Cardiac septum (tissue), 1 donor: ENCODE measurements at places on chromosomes 3 and 15. TPM values are rescaled to one million over a fixed set of nuclear protein-coding genes. Genes with fewer than 3 reads are reported as not detected.

- DNase-seq: no peak
These were observed 22.5 kb downstream of the CCR4 start for GRCh38 chr3:32973982-32974381.

KBTBD12 gene
- 36.6 TPM for total RNA-seq

DNA sequence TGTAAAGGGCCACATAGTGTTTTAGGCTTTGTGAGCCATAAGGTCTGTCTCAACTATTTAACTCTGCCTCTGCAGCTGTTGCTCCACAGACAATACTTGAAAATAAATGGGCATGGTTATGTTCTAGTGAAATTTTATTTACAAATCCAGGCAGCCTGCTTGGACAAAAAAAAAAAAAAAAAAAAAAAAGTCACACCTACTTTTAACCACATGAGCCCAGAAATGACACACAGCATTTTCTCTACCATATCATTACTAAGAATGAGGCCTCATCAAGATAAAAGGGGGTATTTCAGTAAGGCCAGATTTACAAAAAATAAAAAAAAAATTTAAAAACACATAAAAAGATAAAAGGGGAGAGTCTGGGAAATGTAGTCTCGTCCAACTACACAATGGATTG lies 1.7 kb upstream of the NGLY1 start:
- DNase-seq: no peak

- DNase-seq: no peak
These were observed 29.1 kb upstream of the ST6GAL1 start for GRCh38 chr3:186901135-186901734.

- DNase-seq: no peak
These were observed 6.1 kb upstream of the HGD start for GRCh38 chr3:120688121-120688520.

GRCh38 chr3:72150634-72151412 lies 365.9 kb upstream of the PROK2 start:
- no peak for DNase-seq

LRRIQ4 gene
- not detected for total RNA-seq

- no peak for DNase-seq
These were observed 309.2 kb downstream of the PDCD6IP start for GRCh38 chr3:34107669-34108068.

- no peak for DNase-seq
These were observed 110.3 kb downstream of the GBE1 start for GRCh38 chr3:81651139-81651538.

IRAK2 gene
- total RNA-seq: 1.9 TPM

HOMER2 gene
- 41.6 TPM for total RNA-seq

GRCh38 chr3:151214459-151214858 lies 11.4 kb upstream of the GPR171 start:
- DNase-seq: no peak

GRCh38 chr3:115698851-115699591 lies 75.7 kb downstream of the GAP43 start:
- DNase-seq: no peak

DNA sequence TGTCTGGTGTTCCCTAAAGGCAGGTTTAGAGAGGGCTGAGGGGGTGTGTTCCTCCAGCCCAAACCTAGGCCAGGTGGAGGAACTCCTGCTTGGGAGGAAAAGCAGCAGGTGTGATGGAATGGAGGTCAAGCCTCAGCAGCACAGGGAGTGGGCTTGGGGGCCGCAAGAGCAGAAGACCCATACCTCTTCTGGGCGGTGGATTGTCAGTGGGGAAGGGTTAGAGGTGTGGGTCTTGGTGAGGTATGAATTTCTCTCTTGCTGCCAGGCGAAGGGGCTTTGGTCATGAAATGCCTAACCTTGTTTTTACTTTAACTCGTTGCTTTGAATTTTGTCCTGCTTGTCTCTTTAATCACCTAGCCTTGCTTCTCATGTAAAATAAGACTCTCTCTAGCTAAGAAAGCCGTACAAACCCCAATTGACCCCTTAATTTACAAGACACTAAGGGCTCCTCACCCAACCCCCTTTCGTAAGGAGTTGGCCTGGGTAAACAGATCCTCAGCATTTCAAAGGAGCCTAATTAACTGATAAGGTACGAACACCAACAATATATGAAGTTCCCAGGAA lies 38.9 kb downstream of the DHX30 start:
- no peak for DNase-seq

DNA sequence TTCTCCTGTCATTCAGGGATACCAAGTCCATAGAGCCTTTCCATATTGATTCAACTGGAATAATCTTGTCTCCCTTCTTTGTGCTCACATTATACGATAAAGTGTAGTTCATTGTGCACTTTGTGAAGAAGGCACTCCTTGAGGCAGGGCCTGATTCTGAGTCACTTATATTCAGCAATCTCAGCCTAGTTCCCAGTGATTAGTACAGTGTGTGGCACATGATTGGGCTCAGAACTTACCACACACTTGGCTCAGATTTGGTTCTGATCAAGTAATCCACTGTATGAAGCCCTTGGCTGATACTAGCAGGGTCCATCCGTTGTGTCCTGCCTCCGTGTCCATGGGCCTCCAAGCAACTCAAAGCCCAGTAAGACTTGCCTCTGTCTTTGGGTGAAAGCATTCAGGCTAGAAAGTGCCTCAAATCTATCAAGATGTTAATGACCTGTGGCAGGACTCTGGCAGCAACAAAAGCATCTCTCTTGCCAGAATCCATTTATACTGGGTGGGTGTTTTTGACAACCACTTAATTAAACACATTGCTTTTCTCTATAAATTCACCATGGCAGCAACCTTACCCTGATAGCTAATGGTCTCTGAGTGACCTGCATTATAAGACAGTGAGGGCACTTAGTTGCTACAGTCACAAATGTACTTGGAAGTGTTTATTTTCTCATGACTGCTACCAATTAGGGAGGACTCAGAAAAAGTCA lies 51.3 kb downstream of the TPRG1 start:
- no peak for DNase-seq

- DNase-seq: no peak
These were observed 731.1 kb downstream of the EDEM1 start for GRCh38 chr3:5918626-5919025.

DNA sequence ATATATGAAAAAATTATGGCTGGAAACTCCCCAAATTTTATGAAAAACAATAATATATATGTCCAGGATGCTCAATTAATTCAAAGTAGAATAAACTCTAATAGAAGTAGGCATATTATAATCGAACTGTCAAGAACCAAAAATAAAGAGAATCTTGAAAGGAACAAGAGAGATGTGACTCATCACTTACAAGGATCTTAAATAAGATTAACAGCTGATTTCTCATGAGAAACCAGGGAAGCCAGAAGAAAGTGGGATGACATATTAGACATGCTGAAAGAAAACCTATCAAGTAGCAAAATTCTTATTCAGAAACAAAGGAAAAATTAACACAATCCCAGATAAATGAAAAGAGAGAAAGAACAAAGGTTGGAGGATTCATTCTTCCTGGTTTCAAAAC lies 66.8 kb downstream of the FAIM start:
- no peak for DNase-seq

GRCh38 chr3:47541583-47542108 lies 28.1 kb upstream of the ELP6 start:
- DNase-seq: no peak

GRCh38 chr15:31338879-31339557 lies 12.4 kb downstream of the KLF13 start:
- peak; percentile 90 for DNase-seq

TGM4 gene
- not detected for total RNA-seq

DNA sequence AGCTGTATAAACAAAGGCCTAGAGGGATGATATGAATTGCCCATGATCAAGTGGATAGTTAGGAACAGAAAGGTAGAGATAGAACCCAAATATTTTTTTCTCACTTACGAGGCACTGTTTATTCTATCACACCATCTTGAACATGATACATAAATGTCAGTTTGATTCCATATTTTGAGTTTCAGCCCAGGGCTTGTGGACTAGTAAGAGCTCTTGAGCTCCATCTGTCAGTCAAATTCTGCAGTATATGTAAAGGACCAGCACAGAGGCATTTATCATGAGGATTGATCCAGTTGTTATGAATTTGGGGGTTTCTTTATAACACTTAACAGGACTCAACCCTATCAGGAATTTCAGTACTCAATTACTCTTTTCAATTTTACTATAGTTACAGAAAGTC lies 4.8 kb downstream of the SLC27A2 start:
- no peak for DNase-seq

DNAJA4 gene
- total RNA-seq: 150 TPM

- peak; percentile 89 for DNase-seq
These were observed 24.4 kb upstream of the COPG1 start for GRCh38 chr3:129224984-129225393.

DNA sequence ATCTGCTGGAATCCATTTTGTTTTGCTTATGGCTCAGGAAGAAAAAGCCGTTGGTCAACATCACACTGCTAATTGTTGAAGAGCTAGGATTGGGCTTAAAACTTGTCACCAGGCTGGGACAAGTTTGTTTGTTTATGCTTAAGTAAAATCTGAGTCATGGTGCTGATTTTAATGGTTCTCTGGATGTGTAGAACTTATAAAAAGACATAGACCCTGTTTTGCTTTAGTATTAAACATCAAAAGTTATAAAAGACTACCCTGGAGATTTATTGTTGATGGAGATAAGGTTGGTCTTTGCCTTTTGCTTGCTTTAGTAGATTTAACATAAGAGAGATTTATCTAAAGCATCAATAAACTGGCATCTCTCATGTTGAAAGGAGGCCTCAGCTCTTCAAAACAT lies 348.2 kb upstream of the GOLIM4 start:
- DNase-seq: no peak

DNA sequence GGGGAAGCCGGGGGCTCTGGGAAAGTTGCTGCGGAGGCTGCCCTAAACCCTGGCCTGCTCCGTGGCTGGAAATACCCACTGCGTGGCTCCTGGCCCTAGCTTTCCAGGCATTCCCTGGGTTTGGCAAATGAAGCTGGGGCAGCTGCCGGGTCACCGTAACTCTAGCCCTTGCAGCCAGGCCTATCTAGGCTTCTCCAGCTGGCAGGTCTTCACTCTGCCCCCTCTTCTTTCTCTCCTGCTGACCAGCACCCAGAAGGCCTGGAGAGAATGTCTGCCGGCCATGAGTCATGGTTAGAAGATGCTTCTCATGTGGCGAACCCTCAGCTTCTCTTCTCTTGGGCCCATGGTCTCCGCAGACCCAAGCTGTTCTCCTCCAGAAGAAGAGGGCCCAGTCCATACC lies 5.6 kb upstream of the DLL4 start:
- no peak for DNase-seq

STIMATE gene
- total RNA-seq: 11.2 TPM

HYKK gene
- total RNA-seq: 5.1 TPM

CNBP gene
- 458 TPM for total RNA-seq

DNA sequence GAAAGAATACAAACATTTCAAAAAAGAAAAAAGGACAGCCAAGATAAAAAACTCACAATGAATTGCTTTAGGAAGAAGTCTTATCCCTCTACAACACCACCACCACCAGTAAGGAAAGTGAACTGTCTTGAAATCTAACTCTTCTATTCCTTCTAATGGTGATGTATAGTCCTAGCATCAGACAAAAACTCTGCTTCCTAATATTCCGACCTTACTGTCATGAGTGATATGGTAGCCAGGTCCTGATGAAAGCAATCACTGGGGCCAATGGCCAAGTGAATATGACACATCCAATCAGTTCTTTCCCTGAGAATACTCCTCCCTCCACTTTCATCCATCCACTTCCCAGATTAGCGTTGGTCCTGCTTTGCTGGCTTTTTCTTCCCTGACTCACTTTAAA lies 14.8 kb downstream of the GK5 start:
- DNase-seq: no peak

DNA sequence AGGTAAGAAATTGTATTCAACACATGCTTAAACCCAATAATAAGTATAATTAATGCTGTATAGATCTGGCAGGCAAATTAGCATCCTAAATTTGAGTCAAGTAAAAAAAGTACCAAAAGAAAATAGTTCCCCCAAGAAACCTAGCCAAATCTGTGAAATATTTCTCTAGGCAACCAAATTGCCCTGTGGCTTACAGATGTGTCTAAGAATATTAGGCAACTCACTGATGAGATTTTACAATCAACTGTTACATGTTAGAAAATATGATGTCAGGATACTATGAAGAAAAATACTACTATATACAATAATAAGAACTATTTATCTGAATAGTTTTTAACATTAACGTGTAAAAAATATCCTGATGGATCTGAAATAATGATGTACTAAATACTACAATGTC lies 397.1 kb downstream of the TIGIT start:
- DNase-seq: no peak

GRCh38 chr3:68207327-68207726 lies 552.9 kb upstream of the SUCLG2 start:
- no peak for DNase-seq

HACL1 gene
- 12.6 TPM for total RNA-seq

CYP11A1 gene
- 2.5 TPM for total RNA-seq

DNA sequence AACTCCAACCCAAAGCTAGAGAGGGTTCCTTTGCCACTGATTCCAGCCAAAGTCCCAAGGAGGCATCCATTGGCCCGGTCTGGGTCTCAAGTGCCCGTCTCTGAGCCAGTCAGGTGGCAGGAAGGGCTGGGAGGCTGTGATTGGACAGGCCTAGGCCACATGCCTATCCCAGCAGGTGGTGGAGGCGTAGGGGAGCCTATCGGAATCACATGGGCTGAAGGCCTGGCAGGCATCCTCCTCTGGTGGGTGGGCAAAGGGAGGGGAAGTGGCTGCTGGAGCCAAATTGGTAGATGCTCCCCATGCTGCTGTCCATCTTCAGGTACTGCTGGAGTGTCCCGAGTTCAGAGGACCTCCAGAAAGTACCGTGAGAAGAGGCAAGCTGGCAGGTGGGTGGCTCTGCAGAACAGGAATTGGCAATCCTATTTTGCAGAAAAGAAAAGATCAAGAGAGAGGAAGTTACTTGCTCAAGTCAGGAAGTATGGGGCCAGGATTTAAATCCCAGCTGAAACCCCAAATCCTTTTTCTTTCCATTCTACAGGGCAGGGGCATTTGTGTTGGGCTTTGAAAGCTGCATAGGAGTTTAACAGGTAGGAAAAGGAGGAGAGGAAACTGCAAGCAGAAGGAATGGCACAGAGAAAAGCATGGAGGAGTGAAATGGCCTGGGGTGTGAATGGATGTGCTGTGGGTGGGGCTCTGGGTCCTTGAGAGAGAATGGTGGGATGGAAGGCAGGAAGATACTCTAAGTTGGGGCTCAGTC lies 3.7 kb downstream of the CHST13 start:
- peak; percentile 63 for DNase-seq
